ENCODE measurements at places on chromosomes 5 and 9. TPM values are rescaled to one million over a fixed set of nuclear protein-coding genes. Genes with fewer than 3 reads are reported as not detected.

Gene CD274
- total RNA-seq, result 21.4 TPM

Gene ANGPTL2
- 17.5 TPM for total RNA-seq

Gene TAL2
- not detected for total RNA-seq

DNA sequence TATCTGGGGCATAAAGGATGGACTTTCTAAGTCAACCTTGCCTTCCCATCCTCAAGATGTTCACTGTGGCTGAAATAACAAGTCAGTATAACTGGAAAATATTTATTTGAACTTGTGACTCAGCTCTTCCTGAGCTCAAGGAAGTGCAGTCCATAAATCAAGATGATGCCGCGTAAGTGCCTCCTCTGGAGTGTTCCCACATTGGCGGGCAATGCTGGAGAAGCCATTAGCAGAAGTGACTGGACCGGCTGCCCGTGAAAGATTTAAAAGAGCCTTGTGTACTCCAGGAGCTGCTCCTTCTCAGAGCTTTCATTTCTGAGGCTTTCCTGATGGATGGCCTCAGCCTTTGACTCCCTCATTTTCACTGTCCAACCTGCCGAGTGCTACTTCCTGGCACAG is 17.4 kb downstream of the TMOD1 start:
- peak; percentile 77 for DNase-seq

GRCh38 chr5:128092144-128092543 is 8.6 kb downstream of the SLC12A2 start:
- no peak for DNase-seq

Gene BTNL3
- total RNA-seq, result not detected

- no peak for DNase-seq
Measured at GRCh38 chr9:111991179-111991578, 94.6 kb downstream of the UGCG start.

- DNase-seq, result peak; percentile 57
Measured at GRCh38 chr9:98087420-98088354, 31.2 kb downstream of the NANS start.

Gene AQP3
- 4.6 TPM for total RNA-seq

Gene GPSM1
- total RNA-seq, result 59.4 TPM

DNA sequence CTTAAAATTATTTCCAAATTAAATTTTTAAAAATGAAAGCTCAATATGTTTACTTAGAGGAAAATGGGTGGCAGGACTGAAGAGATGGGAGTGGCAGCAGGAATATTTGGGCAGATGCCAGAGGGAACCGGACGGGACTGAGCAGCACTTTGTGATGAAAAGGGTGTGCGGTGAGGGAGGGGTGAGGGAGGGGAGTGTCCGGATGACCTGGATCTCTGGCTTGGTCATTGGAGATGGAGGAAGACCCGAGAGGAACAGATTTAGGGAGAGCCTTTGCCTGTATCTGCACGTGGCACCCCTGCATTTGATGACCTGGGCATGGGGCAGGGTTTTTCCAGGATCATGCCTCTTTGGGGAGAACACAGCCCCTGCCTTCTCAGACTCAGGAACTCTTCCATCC is 201.1 kb upstream of the MVB12B start:
- DNase-seq, result no peak

DNA sequence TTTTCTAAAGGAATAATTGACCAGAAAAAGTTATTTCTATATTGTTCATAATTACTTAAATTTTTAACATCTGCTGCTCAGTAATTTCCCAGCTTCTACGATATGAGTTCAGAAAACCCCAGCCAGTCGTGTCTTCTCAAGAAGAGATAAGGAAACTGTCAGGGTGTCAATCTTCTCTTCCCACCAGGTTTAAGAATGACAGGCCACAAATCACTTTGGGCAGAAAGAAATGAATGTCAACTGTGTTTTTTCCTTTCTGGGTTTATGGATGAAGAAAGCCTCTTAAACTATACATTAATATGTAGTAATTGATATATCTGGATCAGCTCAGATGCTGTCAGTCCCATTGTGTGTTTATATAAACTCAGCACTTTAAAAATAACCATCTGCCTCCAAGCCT is 453.2 kb upstream of the NUDT12 start:
- no peak for DNase-seq

- DNase-seq, result no peak
Measured at GRCh38 chr5:124704594-124705284, 41.7 kb downstream of the ZNF608 start.

DNA sequence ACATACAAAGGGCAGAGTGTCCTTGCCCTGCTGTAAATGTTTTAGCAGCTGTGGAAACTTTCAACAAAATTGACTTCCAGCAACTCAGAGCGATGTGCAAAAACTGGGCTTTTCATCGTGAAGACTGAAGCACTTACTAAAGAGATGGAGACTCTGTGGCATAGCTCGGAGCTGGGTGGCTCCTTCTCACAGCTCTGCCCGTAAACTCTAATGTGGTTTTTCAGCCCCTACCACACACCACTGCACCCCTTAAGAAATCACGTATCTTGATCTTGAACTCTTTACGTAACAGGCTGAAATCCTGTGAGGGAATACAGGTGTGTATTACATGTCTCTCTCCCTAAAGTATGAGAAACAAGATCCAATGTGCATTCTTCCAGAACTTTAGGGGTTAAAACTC is 124.4 kb downstream of the MEF2C start:
- no peak for DNase-seq

All from astrocyte (in vitro differentiated cells and primary cell).